ENCODE measurements at places on chromosomes 1 and 21. TPM values are rescaled to one million over a fixed set of nuclear protein-coding genes. Genes with fewer than 3 reads are reported as not detected.

The TMEM82 gene
- total RNA-seq = not detected

The RHEX gene
- 46.0 TPM for total RNA-seq

The DNAJC6 gene
- 19.7 TPM for total RNA-seq

The RGS13 gene
- total RNA-seq = under 0.01 TPM

The ASCL5 gene
- not detected for total RNA-seq

The KCNQ4 gene
- 0.54 TPM for total RNA-seq

The FGR gene
- 10.8 TPM for total RNA-seq

The DTL gene
- 7.3 TPM for total RNA-seq

The CFHR2 gene
- total RNA-seq = not detected

The LAMB3 gene
- total RNA-seq = 0.54 TPM

The TOMM40L gene
- total RNA-seq = 21.5 TPM

The APCS gene
- not detected for total RNA-seq

The SAMD11 gene
- 0.54 TPM for total RNA-seq

The MAP3K21 gene
- total RNA-seq = 3.0 TPM

The ACTA1 gene
- total RNA-seq = not detected

The INSRR gene
- total RNA-seq = under 0.01 TPM

The ANGPTL7 gene
- total RNA-seq = not detected

The OPTC gene
- not detected for total RNA-seq

The CSF3R gene
- total RNA-seq = 166 TPM

The SPATA17 gene
- total RNA-seq = under 0.01 TPM

The PALMD gene
- total RNA-seq = under 0.01 TPM

The RSPO1 gene
- not detected for total RNA-seq

The LCE1F gene
- total RNA-seq = not detected

The ANKRD35 gene
- total RNA-seq = 0.27 TPM

The LCE3D gene
- not detected for total RNA-seq

The S100A12 gene
- 4.8 TPM for total RNA-seq

The RNU1-4 gene
- under 0.01 TPM for total RNA-seq

The SYCP1 gene
- total RNA-seq = not detected

The DEPDC1 gene
- total RNA-seq = 0.54 TPM

The CDC42BPA gene
- total RNA-seq = 10.2 TPM

The HOOK1 gene
- 1.3 TPM for total RNA-seq

The OR2T29 gene
- total RNA-seq = not detected

The DFFA gene
- 36.6 TPM for total RNA-seq

The REG4 gene
- total RNA-seq = under 0.01 TPM

The ALX3 gene
- not detected for total RNA-seq

The SYT11 gene
- 27.2 TPM for total RNA-seq

The CRP gene
- not detected for total RNA-seq

The BMP8B gene
- 0.27 TPM for total RNA-seq

The KCNT2 gene
- total RNA-seq = 0.27 TPM

The DNAJC8 gene
- total RNA-seq = 21.5 TPM

The NHLH1 gene
- total RNA-seq = not detected

The CD1E gene
- total RNA-seq = not detected

The S100A7A gene
- not detected for total RNA-seq

The UBL4B gene
- not detected for total RNA-seq

The DIP2A gene
- total RNA-seq = 61.7 TPM

The ADORA1 gene
- total RNA-seq = not detected

The GPR37L1 gene
- under 0.01 TPM for total RNA-seq

The RNF186 gene
- total RNA-seq = under 0.01 TPM

The KIF17 gene
- 0.27 TPM for total RNA-seq

The MAGI3 gene
- 1.6 TPM for total RNA-seq

The LYSMD1 gene
- 2.4 TPM for total RNA-seq
